ENCODE measurements at places on chromosomes 5 and 9. TPM values are rescaled to one million over a fixed set of nuclear protein-coding genes. Genes with fewer than 3 reads are reported as not detected.

DNA sequence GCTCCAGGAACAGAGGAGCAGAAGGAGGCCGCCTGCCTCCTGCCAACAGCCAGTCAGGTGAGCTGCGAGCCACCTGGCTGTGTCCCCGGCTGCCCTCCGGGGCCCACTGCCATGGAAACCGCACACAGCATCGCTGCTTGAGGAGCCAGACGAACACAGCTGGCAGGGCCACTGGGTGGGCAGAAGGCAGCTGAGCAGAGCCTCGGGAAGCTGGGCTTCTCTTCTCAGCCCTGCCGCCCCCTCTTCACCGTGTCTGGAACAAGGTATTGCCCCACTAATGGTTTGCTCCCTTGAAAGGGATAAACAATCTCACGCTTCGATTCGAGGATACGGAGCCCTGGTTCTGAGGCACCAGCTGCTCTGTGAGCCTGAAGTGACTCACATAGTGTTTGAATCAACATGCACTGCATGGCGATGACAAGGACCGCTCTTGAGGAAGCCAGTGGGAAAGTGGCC lies 63.7 kb upstream of the RUFY1 start:
- no peak overlapping the region for H3K27ac ChIP-seq
- H3K27me3 ChIP-seq, result no peaks in the 10 kb centered on the region
- H3K4me1 ChIP-seq, result no peaks in the 10 kb centered on the region
- no peak for DNase-seq
- no peaks in the 10 kb centered on the region for H3K36me3 ChIP-seq

DNA sequence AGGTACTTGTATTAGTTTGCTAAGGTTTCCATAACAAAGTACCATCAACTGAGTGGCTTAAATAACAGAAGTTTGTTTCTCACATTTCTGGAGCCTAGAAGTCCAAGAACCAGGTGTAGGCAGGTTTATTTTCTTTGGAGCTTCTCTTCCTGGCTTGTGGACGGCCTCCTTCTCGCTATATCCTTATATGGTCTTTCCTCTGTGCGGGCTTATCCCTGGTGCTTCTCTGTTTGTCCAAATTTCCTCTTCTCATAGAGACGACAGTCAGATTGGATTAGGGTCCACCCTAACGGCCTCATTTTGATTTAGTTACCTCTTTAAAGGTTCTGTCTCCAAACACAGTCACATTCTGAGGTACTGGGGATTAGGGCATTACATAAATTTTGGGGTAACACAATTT lies 88.3 kb downstream of the RMI1 start:
- H3K27me3 ChIP-seq, result no peaks in the 10 kb centered on the region
- DNase-seq, result no peak
- H3K4me3 ChIP-seq, result no peak overlapping the region
- H3K36me3 ChIP-seq, result no peaks in the 10 kb centered on the region
- H3K27ac ChIP-seq, result no peak overlapping the region

GRCh38 chr9:127021664-127022363 lies 100.6 kb downstream of the ANGPTL2 start:
- no peaks in the 10 kb centered on the region for H3K4me1 ChIP-seq
- peak overlapping the region; percentile 35 for H3K27ac ChIP-seq
- peak; percentile 96 for DNase-seq
- H3K4me3 ChIP-seq, result no peak overlapping the region
- H3K27me3 ChIP-seq, result no peaks in the 10 kb centered on the region

GRCh38 chr9:93290495-93291434 lies 106.8 kb downstream of the WNK2 start:
- no peak for DNase-seq
- no peaks in the 10 kb centered on the region for H3K4me1 ChIP-seq
- no peaks in the 10 kb centered on the region for H3K36me3 ChIP-seq
- H3K27me3 ChIP-seq, result no peaks in the 10 kb centered on the region
- H3K27ac ChIP-seq, result no peak overlapping the region

Gene PRDM9
- total RNA-seq, result not detected

Gene BTNL3
- total RNA-seq, result not detected

All from left lung (tissue), 14 donors.